ENCODE measurements at places on chromosomes 1 and 21.

DNA sequence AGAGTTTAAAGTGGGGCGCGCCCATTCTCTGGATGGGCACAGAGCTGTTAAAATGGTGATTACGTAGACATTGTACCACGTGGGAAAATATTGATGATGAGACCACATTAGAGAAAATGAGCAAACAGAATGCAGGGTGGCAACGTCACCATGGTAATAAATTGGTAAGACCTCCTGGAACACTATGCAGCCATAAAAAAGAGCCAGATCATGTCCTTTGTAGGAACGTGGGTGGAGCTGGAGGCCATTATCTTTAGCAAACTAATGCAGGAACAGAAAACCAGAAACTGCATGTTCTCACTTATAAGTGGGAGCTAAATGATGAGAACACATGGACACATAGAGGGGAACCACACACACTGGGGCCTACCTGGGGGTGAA, 53.5 kb upstream of the CLDN14 start:
- DNase-seq: no peak

GRCh38 chr1:180524915-180525714, 22.7 kb upstream of the ACBD6 start:
- DNase-seq: no peak

DNA sequence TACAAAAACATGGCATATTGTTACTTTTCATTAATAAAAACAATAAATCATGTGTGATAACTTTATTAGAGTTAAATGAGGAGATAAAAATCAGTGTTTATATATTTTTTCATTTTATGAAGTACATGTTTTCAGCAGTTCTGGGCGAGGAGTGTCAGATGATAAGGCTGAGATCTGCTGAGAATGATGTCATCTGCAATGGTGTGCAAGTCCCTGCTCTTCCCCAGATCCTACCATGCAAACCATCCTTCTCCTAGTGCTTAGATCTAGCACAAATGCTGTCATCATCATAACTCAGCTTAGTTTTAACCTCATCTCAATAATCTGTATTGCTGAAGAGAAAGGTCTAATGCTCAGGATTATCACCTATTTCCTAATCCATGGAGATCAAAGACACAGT, 214.4 kb upstream of the DAB1 start:
- DNase-seq: no peak

DNA sequence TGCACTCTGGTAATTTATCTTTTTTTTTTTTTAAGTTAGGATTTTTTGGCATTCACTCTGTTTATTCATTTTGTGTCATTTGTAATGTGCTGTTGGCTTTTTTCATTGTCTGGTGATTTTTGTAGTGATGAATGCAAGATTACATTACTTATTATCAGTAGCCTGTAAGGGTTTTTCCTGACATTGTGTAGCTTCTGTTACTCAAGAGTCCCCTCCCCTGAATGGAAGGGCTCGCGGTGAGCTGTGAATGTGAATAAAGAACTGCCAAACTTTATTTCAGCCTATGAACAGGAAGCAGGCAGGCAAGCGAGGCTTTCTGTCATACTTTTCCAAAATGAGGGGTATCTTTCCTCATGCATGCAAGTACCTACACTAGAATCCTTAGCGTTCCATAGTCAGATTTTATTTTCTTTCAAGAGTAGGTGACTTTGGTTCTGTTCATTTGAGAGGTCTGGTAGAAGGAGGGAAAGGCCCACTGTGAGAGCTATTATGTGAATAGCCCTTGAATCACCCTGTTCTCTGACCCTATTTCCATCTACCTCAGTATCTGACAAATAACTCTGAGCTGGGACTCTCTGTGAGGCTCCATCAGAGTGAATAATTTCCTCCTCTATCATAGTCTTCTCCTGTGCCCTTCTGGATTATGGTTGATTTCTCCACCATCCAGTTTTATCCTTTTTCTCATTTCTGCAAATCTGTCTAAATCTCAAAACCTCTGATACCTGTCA, 114.0 kb downstream of the CD247 start:
- no peak for DNase-seq

DNA sequence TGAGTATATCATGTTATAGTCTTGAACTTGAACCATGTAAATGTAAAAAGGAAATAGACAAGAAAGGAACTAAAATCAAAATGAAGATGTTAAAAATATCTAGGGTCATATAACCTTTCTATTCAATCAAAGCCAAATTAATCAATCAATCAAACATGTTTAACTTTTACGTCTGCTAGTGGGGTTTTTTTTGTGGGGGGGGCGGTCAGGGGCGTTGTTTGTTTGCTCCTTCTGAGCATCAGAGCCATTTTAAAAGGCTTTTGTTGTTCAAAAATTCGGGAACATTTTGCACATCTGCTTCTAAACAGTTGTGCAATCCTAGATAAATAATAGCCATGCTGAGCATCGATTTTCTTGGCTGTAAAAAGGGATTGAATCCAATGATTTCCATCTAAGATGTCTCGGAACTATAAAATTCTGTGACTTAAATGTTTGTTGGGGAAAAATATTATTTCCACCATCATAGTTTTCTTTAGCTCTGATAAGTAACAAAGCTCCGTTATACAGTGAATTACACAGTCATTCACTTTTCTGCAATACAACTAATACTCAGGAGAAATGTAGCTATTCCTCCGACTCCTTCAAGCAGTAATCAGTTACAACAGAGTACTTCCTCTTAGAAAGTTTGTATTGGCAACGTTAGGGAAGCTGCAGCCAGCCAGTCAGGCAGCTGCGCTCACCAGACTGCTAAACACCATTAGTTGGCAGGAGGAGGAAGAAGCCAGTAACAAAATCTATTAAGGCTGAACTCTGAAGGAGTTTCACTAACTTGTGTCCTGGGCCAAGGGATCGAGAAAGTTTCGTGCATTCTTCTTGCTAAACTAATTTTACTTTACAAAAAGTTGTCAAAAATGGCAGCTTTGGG, 2.2 kb downstream of the SPATA6 start:
- no peak for DNase-seq

DNA sequence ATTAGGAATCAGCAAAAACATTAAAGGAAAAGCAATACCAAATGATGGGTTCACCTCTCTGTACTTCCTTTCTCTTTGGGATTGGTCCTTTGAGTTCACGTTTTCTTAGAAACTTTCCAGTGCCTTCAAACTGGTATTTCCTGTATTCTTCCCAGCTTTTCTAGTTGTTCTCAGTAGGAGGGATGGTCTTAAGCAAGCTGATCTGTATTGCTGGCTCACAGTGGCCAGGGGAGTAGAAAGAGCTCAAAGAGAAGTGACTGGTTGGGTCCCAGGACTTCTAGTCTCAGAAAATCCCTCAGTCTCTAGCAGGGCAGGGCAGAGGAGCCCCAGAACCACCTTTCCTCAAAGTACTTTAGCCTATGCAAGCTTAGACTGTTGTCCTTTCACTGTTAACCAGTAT, 10.1 kb upstream of the USP24 start:
- DNase-seq: no peak

- DNase-seq: no peak
Observed at GRCh38 chr1:169295425-169295824, 72.2 kb downstream of the NME7 start.

DNA sequence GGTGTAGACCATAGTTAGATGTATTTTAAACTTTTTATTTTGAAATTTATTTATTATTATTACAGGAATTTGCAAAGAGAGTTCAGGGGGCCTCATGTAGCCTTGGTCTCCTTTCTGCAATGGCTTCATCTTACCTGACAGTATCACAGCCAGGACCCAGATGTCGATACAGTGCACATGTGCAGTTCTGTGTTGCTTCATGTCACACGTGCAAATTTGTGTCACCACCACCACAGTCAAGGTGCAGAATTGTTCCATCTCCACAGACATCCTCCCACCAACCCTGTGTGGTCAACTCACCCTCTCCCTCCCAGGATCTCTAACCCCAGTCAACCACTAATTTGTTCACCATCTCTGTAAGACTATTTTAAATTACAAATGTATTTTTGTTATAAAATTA, 184.5 kb downstream of the CAMTA1 start:
- no peak for DNase-seq

- DNase-seq: no peak
Observed at GRCh38 chr1:75023005-75023404, 111.2 kb upstream of the LHX8 start.

DNA sequence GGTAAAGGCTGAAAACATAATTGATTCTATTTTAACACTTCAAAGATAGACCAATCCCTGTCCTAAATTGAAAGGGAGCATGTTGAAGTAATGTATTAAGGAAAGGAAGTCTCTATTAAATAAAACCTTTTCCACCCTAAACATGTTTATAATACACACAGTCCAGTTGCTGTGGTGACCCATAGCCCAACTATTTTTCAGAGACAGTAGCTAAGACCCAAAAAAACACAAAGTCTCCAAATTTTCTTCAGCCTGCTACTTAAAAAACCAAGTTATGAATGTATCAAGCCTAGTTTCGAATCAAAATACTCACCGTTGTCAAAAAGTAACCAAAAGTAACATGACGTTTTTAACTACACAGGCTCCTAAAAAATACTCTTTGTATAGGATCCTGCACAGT, 1.6 kb downstream of the ELK4 start:
- no peak for DNase-seq

GRCh38 chr1:59071876-59072582, 224.9 kb upstream of the FGGY start:
- DNase-seq: no peak

DNA sequence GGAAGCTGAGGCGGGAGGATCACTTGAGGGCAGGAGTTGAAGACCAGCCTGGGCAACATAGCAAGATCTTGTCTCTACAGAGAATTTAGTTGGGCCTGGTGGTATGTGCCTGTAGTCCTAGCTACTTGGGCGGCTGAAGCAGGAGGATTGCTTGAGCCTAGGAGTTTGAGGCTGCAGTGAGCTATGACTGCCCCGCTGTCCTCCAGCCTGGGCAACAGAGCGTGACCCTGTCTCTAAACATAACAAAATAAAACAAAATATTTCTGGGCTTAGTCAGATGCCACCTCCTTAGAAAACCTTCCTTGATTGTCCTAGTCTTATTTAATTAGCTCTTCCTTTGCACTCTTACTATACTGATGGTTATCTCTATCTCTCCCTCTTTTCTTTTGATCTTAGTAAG, 8.5 kb downstream of the TGFB2 start:
- DNase-seq: no peak

DNA sequence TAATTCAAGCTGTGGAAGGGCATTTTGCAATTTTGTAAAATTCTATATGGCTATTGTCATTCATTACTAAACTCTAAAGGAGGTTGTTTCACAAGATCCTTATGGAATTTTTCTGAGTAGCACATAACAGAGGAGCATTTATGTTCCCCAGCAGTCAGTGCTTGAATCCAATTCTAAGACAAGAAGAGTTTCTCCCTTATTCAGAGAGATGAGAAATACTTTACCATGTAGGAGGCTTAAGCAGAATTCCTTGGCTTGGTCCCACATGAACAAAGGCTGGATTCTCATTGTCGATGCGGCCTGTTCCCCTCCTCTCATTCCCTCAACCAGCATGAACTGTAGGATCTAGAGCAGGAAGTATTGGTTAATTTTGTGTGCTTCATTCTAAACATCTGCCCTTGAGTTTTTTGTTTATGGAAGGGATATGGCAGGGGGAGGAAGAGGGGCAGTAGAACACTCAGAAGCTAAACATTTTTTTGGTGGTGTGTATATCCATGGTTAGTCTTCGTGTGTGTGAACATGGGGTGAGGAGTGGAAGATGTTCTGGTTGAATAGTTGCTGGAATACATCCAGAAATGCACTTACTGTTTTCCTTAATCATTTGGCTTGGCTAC, 74.3 kb downstream of the LAMC1 start:
- no peak for DNase-seq

DNA sequence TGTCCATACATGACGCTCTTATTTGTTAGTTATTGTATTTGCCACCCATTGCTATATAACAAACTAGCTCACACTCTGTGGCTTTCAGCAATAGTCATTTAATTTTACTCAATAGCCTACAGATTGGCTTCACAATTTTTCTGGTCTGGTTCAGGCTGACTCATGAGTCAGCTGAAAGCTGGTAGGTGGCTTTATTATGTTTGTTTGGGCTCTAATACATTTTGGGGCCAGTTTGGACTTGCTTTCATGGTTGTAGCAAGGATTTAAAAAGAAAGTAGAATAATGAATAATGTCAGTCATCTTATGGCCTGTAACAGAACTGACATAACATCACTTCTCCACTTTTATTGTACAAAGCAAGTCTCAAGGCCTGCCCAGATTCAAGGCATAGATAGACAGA, 338.7 kb downstream of the LRRIQ3 start:
- no peak for DNase-seq

DNA sequence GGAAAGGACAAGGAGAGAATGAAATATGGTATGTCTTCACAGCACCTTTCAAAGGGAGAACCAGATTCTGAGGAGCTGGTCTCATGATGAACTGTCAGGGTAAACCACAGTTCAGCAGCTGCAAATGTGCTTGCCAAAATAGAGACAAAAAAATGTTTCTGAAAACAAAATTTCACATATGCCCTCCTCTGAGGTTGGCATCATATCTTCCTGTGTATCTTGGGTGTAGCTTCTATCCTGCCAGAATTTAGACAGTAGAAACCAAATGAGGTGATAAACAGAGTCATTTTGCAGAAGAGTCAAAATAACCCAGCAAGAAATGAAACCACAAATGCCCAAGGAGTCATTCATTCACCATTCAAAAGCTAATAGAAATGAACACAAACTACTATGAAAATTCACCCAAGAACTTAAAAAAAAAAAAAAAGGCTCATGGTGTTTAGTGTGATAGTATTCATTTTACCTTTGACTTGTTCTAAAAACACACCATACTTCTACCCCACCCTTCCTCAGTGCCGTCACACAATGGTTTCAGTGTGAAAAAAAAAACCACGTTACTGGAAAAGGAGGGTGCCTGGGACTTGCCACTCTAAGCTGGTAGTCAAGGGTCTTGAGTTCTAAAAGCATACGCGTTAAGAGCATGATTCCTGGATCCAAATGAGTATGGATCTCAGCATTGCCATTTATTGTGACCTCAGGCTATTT, 18.5 kb downstream of the SELL start:
- peak; percentile 82 for DNase-seq

Measured in central memory CD4-positive, alpha-beta T cell (primary cell).